ENCODE measurements at places on chromosomes 6 and 20.

DNA sequence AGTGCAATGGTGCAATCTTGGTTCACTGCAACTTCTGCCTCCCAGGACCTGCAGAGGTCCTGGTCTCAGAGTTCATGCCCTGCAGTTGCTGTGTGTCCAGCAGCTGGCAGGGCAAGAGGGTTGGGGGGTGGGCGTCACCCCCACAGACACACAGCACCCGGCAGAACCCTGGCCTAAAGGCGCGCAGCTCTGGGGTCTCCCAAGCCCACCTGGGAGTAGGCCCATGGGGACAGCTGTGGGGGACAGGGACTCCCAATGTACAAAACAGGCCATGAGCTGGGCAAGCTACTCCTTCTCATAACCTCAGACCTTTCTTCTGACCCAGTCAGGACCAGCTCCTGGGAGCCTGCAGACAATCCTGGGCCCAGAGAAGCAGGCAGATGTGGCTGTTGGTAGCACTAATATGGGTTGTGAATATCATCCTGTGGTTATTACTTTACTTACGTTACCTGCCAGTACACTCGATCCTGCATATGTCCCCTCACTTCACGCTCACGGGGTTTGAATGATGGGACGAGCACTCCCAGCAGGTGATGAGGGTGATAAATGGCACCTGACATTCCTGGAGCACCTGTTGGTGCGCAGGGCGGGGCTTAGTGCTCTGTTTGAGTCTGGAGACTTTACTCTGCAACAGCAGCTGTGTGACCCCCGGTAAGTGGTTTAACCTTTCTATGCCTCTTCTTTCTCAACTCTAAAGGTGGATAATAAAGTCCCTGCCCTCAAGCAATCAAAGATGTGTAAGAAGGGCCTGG lies 39.9 kb upstream of the SULF2 start:
- DNase-seq = peak; percentile 42

- no peak for DNase-seq
These were observed 360 bp downstream of the ANKRD60 start for GRCh38 chr20:58228103-58228483.

DNA sequence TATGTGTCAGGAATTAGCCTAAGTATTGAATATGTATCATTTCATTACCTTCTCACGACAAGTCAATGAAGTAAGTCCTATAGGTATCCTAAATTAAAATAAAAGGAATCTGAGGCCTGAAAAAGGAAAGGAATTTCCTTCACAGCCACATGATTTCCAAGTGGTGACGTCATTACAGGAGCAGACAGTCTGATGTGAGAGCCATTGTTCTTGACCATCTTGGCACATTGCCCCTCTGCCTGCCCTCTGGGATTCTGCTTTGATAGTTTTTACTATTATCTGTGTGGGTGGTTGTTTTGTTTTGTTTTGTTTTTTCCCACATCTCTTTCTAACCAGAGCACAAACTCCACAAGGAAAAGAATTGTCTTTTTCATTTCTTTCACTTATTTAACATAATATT lies 219.8 kb upstream of the UFL1 start:
- no peak for DNase-seq

DNA sequence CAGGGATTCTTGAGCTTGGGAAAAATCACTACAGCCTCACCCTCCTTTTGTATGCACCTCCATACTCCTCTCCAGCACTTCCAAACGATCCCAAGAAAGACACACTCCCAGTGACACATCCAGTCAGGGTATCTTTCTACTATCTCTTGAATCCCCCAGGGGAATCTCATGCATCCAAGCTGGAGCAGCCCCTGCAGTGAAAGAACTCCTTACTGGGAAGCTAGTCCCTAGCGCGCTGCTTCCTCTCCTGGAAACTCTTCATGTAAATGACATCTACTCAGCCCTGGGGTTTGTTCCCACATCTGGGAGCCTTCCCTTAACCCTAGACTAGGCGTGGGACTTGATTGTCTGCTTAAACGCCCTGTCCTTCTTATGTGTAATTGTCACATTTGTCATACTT lies 329.1 kb upstream of the QKI start:
- no peak for DNase-seq

GRCh38 chr6:142378138-142378875 lies 76.5 kb downstream of the ADGRG6 start:
- no peak for DNase-seq

DNA sequence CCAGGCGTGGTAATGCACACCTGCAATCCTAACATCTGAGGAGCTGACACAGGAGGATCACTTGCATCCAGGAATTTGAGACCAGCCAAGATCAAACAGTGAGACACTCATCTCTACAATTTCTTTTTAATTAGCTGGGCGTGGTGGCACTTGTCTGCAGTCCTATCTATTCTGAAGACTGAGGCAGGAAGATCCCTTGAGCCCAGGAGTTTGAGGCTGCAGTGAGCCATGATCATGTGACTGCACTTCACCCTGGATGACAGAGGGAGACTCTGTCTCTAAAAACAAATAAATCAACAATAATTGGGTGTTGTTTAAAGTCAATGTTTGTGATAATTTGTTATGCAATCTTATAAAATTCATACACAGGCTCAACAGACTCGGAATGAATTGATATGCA lies 18.0 kb upstream of the HLA-A start:
- no peak for DNase-seq

- DNase-seq = peak; percentile 79
These were observed 208.8 kb upstream of the SUPT3H start for GRCh38 chr6:45586216-45587171.

- DNase-seq = no peak
These were observed 153.5 kb upstream of the SCGN start for GRCh38 chr6:25498505-25498904.

GRCh38 chr6:155399745-155400653 lies 55.6 kb downstream of the NOX3 start:
- no peak for DNase-seq

DNA sequence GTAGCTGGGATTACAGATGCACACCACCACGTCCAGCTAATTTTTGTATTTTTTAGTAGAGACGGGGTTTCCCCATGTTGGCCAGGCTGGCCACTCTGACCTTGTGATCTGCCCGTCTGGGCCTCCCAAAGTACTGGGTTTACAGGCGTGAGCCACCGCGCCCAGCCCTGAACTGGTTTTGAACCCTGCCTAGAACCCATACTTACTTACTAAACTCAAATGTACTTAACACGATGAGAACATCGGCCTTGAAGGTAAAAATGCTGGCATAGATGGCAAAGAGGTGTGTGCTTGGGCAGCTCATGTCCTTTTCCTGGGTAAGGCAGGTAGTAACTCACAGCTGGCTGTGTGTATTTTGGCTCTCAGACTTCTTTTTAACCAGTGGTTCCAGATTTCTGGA lies 3.2 kb upstream of the ARMC12 start:
- DNase-seq = no peak

DNA sequence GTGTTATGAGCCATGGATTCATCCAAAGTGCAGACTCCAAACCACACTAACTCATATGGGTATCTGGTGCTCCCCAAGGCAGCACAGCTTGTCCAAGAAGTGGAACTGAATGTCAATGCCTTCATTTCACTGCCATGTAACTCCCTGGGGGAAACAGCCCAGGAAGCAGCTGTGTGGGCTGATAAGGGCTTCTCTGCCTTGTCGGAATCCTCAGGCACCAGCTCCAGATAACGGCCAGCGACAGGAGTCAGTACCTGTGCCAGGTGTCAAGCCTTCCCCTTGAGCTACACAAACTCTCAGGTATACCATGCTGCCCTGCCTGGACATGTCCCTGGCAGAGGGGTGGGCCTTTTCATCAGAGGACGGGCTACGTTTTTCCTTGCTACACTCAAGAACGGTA lies 751.9 kb upstream of the CHD6 start:
- no peak for DNase-seq

DNA sequence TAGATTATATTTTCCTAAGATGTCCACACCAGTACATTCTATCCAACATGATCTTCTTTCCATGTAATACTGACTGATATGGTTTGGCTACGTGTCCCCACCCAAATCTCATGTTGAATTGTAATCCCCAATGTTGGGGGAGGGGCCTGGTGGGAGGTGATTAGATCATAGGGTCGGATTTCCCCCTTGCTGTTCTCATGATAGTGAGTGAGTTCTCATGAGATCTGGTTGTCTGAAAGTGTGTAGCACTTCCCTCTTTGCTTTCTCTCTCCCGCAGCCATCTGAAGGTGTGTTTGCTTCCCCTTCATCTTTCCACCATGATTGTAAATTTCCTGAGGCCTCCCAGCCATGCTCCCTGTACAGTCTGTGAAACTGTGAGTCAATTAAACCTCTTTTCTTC lies 12.2 kb upstream of the HBS1L start:
- DNase-seq = no peak

DNA sequence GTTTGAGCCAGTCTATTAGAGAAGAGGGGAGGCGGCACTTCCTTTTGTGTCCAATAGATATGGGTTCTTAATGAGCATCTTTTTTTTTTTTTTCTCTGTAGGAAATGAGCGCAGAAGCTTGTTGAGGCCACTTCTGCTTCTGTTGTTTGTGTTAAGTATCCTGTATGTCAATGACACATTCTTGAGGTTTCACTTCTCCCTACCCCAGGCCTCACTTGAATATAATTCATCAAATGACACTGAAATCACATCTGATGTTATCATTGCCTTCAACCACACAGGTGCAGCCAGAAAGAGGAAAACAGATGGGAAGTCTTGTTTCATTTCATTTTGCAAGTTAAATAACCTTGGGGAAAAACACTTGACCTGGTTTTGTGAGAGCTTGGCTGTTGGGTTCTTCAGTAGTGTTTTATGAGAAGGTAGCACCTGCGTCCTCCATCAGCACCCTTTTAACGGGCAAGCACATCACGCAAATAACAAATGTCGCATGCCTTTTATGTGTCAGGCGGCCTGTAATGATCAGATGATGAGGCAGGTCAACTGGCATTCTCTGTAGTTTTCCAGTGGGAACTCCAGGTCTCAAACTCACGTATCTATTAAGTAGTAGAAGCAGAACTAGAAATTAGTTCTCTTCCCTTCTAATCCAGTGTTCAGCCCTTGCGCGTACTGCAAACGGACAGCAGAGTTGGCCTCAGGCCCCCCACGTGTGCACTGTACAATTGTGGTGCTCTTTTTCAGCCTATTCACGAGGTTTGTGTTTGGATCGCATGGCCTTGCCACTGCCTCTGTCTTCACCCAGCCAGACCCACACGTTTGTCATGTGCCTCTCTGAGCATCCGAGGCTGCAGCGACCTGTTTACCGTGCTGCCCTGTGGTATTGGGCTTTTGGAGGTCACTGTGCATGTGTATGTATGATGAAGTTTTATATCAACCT lies 23.5 kb downstream of the PLEKHG1 start:
- no peak for DNase-seq

DNA sequence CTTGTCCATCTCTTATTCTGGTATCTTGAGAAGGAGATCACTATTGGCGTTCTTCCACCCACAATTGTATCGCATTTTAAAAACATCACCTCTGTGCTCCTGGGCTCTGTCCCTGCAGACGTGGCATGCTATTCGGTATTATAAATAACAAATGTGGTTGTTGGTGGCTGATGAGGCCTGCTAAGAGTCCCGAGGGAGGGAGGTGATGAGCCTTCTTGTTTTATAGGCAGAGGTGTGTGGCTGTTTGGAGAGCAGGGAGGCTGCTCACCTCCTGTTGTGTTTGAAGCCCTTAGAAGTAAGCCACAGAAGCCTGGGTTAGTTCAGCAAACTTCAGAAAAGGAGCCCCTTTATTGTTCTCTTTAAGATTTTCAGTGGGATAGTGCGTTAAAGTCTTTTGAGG lies 15.6 kb downstream of the MANBAL start:
- DNase-seq = no peak

GRCh38 chr20:5969348-5969935 lies 19.0 kb downstream of the MCM8 start:
- no peak for DNase-seq

DNA sequence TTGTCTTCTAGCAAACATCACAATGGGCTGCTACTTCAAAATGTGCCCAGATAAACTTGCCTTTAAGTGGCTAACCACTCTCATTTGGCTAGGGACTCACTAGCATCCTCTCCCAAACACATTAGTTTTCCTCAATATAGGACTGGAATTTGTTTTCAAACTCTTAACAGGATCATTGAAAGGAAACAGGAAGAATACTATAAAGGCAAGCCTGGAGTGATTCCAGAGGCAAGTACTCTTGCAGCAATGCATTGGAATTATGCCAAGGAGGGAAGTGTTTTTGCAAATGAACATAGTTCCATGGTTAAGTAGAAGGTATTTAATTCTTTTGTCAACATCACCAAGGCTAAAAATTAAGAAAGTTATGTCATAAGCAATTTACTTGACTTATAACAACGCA lies 12.2 kb downstream of the EPHA7 start:
- no peak for DNase-seq

- no peak for DNase-seq
These were observed 8.0 kb downstream of the LPIN3 start for GRCh38 chr20:41348430-41349172.

- no peak for DNase-seq
These were observed 902 bp downstream of the SLC29A1 start for GRCh38 chr6:44224029-44224964.

DNA sequence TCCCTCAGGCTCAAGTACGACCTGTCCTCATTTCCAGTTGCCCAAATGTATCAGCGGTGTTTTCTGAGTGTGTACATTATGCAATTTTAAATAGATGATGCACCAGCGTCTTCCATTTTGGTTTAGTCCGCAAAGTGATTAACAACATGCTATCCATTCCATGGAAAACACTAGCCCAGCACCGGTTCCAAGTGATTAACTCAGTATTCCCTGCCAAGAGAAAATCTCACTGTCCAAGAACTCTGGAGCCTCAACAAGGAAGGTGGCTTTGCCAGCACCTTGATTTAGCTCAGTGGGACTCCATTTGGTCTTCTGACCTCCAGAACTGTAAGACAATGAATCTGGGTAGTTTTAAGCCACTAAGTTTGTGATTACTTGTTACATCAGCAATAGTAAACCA lies 107.2 kb downstream of the FOXC1 start:
- DNase-seq = no peak

- no peak for DNase-seq
These were observed 14.8 kb upstream of the HLA-DRB1 start for GRCh38 chr6:32604434-32604877.

GRCh38 chr20:23151885-23152284 lies 65.8 kb upstream of the CD93 start:
- no peak for DNase-seq

- no peak for DNase-seq
These were observed 67.9 kb upstream of the DOK5 start for GRCh38 chr20:54407459-54407858.

- no peak for DNase-seq
These were observed 28.9 kb downstream of the STX7 start for GRCh38 chr6:132483779-132484679.

Measured in activated effector memory CD4-positive, alpha-beta T cell treated with anti-CD3 and anti-CD28 coated beads, Interleukin-2, amount 50 U/mL, for 16 hours (primary cell).